SHP77 treated with DMSO at 0.1 percent for 48 hours (cell line): ENCODE measurements at places on chromosomes 12 and 14.
A peak's percentile ranks its signal among the peaks of the same experiment; 100 is the strongest.

DNA sequence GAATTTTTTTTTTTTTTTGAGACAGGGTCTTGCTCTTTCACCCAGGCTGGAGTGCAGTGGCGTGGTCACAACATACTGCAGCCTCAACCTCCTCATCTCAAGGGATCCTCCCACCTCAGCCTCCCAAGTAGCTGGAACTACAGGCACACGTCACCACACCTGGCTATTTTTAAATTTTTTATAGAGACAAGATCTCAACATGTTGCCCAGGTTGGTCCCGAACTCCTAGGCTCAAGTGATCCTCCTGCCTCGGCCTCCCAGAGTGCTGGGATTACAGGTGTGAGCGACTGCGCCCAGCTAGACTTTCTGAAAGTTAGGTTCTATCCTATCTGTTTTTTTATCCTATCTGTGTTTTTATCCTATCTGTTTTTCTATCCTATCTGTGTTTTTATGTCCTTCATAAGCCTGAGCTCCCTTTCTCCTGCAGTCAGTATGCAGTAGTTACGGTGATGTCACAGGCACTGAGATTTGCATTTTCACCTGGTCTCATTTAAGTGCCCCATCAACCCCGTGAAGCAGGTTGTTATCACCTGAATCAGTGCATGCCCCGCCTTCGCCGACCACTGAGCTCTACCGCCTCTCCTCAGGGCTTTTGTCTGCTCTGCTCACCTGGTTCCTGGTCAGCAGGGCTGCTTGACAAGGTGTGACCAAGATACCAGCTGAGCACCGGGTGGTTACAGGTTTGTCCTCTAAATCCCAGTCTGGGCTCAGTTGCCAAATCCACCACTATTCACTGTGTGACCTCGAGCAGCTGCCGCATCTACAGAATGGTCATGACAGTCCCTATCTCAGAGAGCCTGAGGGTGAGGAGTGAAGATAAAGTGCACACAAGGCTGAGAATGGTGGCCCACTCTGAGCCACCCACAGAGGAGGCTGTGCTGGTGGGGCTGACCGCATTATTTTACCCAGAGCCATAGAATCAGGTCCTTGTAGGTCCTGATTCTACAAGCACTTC, 33.1 kb downstream of the SYNDIG1L start:
- DNase-seq: no peak

GRCh38 chr14:52002542-52002941, 13.2 kb downstream of the RTRAF start:
- no peak for DNase-seq

- no peak for DNase-seq
Measured at GRCh38 chr12:91357381-91357780, 174.8 kb upstream of the DCN start.

DNA sequence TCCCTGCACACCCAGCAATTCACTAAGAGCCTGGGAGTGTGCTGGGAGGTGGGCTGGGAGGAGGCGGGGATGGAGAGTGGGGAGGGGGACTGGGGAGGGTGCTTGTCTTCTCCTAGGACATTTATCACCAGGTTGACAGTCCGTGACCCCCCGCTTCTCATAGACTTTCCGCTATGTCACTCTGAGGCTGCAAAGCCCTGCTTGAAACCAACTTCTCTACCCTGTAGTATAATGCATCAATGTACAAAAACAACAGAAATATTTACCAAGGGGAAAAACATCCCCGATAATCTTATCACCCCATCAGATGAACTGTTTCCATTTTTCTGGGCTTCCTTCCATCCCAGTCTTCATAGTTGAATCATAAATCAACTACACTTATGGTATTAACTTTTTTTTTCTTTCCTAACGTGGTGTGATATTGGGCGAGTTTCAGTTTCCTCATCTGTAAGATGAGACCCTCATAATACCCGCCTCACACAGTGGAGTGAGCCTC, 28.6 kb upstream of the BATF start:
- no peak for DNase-seq

- no peak for DNase-seq
Measured at GRCh38 chr12:75739912-75740311, 228.5 kb upstream of the KRR1 start.

DNA sequence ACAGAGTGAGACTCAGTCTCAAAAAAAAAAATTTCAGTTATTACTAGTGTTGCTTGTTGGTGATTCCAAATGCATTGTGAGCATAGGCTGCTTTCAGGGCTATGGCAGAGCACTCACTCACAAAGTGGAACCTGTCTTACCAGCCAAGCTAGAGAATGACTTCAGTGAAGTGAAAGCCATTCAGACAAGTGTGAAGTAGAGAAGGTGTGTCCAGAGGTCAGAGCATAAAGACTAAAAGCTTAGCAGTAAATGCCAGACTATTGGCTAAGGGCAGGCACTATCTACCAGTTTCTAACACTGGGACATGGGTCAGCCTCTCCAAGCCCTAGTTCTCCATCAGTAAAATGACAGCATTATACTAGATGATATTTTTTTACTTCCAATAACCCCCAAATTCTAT, 12.7 kb downstream of the PPP1R36 start:
- DNase-seq: no peak

DNA sequence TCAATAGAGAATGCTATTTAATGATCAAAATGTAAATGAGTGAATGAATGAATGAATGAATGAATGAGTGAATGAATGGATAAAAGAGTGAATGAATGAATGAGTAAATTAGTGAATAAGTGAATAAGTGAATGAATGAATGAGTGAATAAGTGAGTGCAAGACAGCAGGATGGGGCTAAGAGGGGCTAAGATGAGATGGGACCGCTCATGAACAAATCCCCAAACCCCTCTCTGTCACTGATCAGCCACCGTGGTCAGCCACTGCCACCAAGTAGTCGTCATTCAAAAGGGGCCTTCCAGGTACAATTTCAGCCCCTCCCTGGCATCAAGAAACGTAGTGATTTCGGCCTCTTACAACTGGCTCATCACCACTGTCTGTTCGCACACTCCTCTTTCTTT, 79.2 kb downstream of the BCL11B start:
- no peak for DNase-seq

GRCh38 chr14:32835924-32836323, 102.8 kb upstream of the NPAS3 start:
- no peak for DNase-seq

DNA sequence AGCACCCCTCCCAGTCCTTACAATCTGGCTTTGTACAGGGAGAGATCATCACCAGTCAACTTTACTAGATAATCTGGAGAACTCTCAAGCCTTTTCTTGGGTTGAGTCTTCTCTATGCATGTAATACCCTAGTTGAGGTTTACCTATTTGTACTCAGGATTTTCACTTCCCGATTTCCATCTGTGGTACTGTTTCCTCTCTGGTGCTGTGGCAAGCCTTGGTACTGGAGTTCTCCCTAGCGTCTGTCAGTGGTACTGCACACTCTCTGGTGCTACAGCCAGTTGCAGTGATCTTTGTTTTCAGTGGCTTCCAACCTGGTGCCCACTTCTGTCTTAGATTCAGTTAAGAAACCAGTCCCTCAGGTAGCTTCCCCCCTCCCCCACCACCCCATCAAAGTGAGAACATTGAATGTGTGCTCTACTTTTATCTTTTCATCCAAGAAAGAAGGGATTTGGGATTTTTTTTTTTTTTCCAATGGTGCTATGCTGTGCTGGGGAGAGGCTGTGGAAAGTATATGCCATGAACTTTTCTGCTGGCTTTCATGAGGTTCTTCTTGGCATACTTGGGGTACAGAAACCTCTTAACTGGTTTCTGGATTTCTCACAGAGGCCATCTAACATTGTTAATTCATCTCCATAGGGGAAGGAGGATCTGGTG, 69.4 kb upstream of the EVL start:
- DNase-seq: peak; percentile 18

DNA sequence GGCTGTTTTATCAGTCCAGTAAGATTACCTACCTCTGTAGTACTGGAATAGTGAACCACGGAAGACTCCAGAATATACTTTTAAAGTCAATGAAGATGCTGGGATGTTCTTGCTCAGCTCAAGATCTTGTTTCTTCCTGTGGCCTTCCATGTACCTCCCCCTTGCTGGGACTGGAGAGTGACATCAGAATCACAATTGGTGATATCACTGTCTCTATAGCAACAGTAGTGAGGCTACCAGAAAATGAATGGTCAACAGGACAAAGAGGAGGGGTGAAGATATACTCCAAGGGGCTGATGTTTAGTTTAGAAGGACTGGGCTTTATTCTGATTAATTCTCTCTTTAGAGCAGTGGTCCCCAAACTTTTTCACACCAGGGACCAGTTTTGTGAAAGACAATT, 3.8 kb downstream of the AKAP3 start:
- no peak for DNase-seq

- no peak for DNase-seq
Measured at GRCh38 chr14:22184157-22184829, 404.7 kb downstream of the DAD1 start.

DNA sequence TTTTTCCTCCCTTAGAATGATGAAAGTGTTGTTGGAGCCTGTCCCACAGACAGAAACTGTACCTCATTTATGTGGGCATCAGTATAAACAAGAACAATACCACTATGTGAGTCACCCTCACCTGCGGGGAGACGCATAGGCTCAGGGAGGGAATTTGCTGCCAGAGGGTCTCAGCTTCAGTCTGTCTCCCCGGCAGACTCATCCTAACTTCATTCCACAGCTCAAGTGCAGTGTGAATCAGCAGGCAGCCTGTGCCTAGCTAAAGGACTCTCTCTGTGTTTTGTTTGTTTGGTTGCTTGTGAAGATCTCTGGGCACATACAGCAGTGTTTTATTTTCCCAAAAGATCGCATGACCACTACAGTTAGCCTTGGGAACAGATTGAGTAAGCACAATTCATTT, 98.9 kb downstream of the PRKCH start:
- DNase-seq: no peak

- no peak for DNase-seq
Measured at GRCh38 chr14:26137161-26137560, 460.7 kb downstream of the NOVA1 start.

DNA sequence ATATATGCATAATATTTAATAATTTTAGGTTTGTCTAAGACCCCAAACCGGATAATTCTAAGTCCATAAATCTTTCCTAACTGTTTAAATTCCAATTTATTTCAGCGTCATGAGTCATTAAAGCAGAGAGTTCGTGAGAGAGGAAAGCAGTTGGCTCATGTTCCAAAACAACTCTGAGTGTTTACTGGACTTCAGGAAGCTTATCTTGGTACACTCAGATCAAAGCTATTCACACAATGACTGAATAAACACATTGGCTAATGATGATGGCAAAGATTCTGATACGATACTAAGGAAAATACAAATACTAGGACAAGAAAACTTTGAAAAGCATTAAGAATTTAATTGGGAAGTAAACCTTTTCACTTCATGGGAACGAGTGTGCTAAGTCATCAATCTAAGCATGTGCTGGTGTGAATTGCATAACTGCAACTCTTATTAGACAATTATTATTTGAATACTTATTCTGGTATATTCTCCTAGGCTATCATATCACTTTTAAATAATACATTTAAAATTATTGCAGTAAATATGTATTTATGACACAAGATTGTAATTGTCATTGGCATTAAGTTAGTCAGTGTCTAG, 34.8 kb upstream of the CLEC14A start:
- no peak for DNase-seq

GRCh38 chr12:110699591-110700445, 10.9 kb upstream of the HVCN1 start:
- DNase-seq: no peak

- DNase-seq: no peak
Measured at GRCh38 chr12:52032446-52032803, 18.8 kb upstream of the NR4A1 start.

DNA sequence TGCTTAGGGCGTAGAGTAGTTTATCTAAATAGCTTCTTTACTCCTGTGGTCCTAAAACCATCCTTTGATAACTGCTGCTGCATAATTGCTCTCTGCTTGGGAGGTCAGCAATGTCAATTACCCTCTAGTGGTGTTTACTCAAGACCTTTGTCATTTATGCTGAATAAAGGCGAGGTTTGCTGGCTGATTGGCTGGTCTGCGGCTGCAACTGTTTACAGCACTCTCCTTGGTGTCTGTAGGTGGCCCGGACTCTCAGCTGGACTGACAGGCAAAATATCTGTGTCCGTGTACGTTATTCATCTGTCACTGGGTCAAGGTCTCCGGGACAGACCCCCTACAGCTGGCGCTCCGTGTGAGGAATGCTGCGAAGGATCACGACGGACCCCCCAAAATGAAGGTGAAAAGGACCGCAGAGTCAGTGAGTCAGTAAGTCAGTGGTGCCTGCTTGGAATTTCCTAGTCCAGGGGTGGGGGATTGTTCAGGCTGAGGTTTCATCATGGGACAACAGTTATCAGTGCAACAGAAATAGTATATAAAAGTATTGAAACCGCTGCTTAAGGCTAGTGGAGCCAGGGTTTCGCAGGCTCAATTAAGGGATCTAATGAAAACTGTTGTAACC, 253.3 kb upstream of the DIO2 start:
- DNase-seq: no peak

GRCh38 chr12:48768736-48769135, 20.2 kb downstream of the ADCY6 start:
- no peak for DNase-seq

- DNase-seq: peak; percentile 35
Measured at GRCh38 chr12:103924761-103925641, 5.2 kb upstream of the HSP90B1 start.

GRCh38 chr12:27553941-27554340, 29.9 kb downstream of the PPFIBP1 start:
- no peak for DNase-seq

DNA sequence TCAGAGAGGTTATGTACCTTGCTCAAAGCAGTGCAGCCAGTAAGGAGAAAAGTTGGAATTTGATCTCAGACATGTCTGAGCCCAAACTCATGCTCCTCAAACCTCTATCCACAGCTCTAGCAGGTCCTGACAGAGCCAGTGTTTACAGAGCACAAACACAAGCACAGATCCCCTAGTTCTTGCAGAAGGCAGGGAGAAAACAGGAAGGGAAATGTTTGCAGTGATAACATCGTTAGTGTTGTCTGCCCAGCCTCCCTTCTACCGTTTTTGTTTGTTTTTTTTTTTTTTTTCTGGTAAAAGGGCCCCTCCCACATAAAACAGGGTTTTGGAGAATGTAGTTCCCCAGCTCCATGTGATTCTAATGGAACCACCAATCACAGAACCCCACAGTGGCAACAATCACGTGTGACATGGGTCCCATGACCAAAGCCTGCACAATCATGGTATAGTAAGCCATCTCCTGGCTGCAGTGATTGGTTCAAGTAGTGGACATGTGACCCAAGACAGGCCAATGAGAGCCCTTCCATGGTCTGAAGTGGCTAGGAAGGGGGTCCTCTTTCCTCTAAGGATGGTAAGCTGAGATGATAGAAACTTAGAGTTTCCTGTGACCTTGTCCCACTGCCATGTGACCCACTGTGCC, 513.4 kb downstream of the MED13L start:
- no peak for DNase-seq

GRCh38 chr14:33954016-33954598, 3.2 kb upstream of the EGLN3 start:
- no peak for DNase-seq

DNA sequence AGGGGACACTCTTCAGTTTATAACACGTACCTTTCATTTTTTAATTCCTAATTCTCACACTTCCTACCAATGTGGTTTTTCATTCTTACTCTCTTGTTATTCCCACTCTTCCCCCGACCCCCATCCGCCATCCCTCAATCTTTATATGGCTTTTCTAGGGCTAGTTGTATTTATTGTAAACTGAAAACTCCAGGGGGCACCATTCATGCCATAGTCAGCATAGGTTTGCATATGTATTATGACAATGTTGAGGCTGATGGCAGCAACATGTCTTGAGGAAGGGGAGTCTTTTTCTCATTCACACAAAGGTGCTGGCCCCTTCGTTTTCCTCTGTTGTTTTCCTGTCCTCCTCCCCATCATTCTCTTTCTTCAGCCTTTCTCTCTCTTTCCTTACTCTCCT, 27.7 kb upstream of the LTA4H start:
- DNase-seq: no peak

- no peak for DNase-seq
Measured at GRCh38 chr14:49546766-49547165, 39.4 kb downstream of the RPS29 start.
